A375 (cell line): ENCODE measurements at places on chromosomes 7 and 10. TPM values are rescaled to one million over a fixed set of nuclear protein-coding genes. Genes with fewer than 3 reads are reported as not detected.

DIP2C gene
- 4.4 and 4.6 TPM in 2 replicates for total RNA-seq

PON1 gene
- total RNA-seq = not detected in 2 replicates

C10orf67 gene
- not detected in 2 replicates for total RNA-seq

SPRN gene
- not detected in 2 replicates for total RNA-seq

FFAR4 gene
- 0.08 TPM in 1 of 2 replicates, not detected in the other for total RNA-seq

CRYGN gene
- total RNA-seq = not detected in 2 replicates

SNX10 gene
- 12.2 and 21.6 TPM in 2 replicates for total RNA-seq

UPK3B gene
- 2.1 and 3.9 TPM in 2 replicates for total RNA-seq

OR2A42 gene
- total RNA-seq = not detected in 2 replicates

CNPY1 gene
- not detected in 2 replicates for total RNA-seq

OPN4 gene
- not detected in 2 replicates for total RNA-seq

OR2A12 gene
- total RNA-seq = not detected in 2 replicates

SLC16A9 gene
- total RNA-seq = 0.87 and 1.1 TPM in 2 replicates

NEURL1 gene
- total RNA-seq = 0.53 and 0.66 TPM in 2 replicates

TMEM229A gene
- not detected in 2 replicates for total RNA-seq

ZNF107 gene
- total RNA-seq = 4.1 and 5.1 TPM in 2 replicates

OGDH gene
- total RNA-seq = 40.8 and 41.8 TPM in 2 replicates

WNT16 gene
- total RNA-seq = 0.08 TPM in 1 of 2 replicates, not detected in the other

ELN gene
- total RNA-seq = 0.04 TPM in 1 of 2 replicates, not detected in the other

PPP3CB gene
- 6.2 and 7.3 TPM in 2 replicates for total RNA-seq

PRSS1 gene
- not detected in 2 replicates for total RNA-seq

NANOS1 gene
- total RNA-seq = 6.4 and 9.7 TPM in 2 replicates

RNF133 gene
- total RNA-seq = 0.29 and 0.49 TPM in 2 replicates

FRG2B gene
- total RNA-seq = not detected in 2 replicates

ZNF518A gene
- total RNA-seq = 8.9 and 11.0 TPM in 2 replicates

PTF1A gene
- not detected in 2 replicates for total RNA-seq

INTS1 gene
- total RNA-seq = 85.1 and 95.2 TPM in 2 replicates

ATG9B gene
- not detected in 2 replicates for total RNA-seq

EN2 gene
- total RNA-seq = 3.6 and 5.5 TPM in 2 replicates

CARD11 gene
- total RNA-seq = 1.7 and 1.9 TPM in 2 replicates
